ENCODE measurements at places on chromosomes 2 and 18. TPM values are rescaled to one million over a fixed set of nuclear protein-coding genes. Genes with fewer than 3 reads are reported as not detected.

- DNase-seq: no peak
Measured at GRCh38 chr2:172710584-172711047, 25.0 kb upstream of the RAPGEF4 start.

DNA sequence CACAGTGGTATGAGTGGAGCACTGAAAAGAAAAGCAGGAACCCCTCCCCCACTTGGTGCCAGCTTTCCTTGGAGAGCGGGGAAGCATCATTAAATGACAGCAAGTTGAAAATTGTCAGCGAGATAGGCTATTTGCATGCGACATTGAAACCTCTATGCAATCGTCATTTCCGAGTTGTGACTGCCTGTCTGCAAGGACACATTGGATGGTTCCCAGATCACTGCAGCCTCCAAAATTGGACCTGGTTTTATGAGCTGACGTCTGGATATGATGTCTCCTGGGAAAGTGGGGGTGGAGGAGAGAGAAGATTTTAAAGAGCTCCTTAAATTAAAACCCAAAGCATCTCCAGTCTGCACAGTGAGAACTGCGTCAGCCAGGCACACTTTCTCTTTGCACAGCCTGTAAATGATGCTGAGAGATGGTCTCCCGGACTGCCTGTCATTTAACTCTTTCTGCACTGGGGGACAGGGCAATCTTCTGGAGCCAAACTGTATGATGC is 57.8 kb upstream of the KIF5C start:
- no peak for DNase-seq

Gene TXNDC2
- not detected for total RNA-seq

Gene TRAPPC12
- 67.5 TPM for total RNA-seq

DNA sequence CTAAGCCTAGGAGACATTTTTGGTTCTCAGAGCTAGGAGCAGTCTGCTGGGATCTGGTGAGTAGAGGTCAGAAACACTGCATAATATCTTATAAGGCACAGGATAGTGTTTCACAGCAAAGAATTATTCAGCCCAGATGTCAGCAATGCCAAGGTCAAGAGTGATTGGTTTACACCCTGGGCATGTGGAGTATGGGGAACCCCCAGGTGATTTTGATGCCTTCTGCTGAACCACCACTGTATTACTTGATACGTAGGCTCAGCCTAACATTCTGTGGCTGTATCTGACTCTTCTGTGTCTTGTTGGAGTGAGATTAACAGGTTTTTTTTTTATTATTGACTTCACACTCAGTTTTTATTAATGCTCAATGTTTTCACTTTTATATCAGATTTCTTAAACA is 6.0 kb downstream of the DDX18 start:
- DNase-seq: no peak

GRCh38 chr2:45822272-45822630 is 170.8 kb downstream of the PRKCE start:
- no peak for DNase-seq
